Stimulated activated CD8-positive, alpha-beta memory T cell treated with anti-CD3 and anti-CD28 coated beads, Interleukin-7, amount 100 ng/mL, for 1 hour (primary cell): ENCODE measurements at places on chromosomes 12 and 14.
A peak's percentile ranks its signal among the peaks of the same experiment; 100 is the strongest.

- no peak for DNase-seq
Measured at GRCh38 chr12:55713721-55714120, 2.1 kb upstream of the BLOC1S1 start.

- DNase-seq = no peak
Measured at GRCh38 chr12:57726151-57726883, 12.2 kb downstream of the AGAP2 start.

- peak; percentile 7 for DNase-seq
Measured at GRCh38 chr12:991350-992333, 619 bp downstream of the ERC1 start.

DNA sequence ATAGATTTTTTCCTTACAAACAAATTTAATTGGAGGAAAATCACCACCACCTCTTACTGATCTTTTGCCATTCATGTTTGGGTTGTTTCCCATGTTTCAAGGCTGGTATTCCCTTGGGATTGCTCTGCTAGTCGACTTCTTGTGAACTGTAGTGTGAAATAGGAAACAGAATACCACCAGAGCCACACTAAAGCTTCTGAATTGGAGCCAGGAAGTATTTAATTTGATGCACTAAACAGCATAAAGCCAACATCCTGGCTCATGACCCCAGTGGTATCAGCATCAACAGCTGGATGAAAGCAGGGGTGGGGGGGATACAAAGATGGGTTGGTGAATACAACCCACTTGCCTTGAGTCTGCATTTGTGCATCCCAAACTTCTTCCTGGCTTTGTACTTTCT, 127.5 kb downstream of the TBC1D30 start:
- no peak for DNase-seq

DNA sequence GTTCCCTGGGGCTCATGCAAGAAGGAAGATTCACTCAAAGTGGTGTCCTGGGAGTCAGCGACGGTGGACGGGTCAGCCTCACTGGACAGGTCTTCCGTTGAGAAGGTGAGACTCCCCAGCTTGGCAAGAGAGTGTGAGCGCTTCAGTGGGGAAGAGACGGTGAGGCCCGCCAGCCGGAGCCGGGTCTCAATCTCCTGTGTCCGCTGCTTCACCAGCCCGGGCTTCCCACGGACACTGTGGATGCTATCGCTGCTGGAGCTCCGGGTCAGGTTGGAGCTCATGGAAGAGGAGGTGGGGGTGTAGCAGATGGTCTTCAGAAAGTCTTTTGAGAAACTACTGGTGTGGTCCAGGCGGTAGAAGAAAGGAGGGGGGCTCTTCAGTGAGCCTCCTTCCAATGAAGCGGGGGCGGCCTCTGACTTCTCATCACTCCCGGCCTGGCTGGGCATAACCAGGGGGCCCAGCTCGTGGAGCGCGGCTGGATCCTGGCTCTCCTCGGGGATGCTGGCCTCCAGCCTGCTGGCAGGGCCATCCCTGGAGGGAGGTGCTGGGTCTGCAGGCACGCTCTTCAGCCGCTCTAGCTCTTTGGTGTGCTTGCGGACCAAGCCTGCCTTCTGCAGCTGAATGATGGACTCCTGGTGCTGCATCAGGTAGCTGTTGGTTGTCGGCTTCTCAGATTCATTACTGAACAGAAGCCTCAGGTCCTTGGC, 56.9 kb upstream of the CORO1C start:
- no peak for DNase-seq

DNA sequence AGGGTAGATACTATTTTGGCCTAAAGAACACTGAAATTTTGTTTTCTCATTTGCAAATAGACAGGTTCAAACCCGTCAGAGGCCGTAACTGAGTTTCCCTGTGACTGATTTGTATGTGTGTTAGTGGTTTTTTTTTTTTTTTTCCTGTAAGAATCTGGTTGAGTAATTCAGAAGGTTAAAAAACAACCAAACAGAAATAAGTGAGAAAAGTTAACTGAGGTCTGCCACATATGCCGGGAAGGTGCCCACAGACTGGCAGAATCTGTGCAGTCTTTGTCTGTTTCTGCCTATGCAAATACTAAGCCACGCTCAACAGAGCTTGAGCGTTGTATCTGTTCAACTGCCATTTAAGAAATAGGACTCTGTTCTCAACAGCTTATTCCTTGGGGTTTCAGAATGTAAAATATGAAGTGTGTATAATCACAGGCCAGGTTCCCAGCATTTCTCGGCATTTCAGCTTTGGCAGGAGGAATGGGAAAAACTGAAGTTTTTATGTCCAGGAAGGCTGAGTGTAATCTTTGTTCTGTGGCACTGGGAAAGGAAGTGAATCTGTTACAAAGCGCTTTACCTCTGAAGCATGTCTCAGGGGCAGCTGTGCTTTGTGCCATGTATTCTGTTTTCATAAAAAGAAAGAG, 181.9 kb downstream of the PRKCH start:
- DNase-seq = peak; percentile 26

- no peak for DNase-seq
Measured at GRCh38 chr14:23436327-23437132, 1.1 kb upstream of the MYH7 start.

DNA sequence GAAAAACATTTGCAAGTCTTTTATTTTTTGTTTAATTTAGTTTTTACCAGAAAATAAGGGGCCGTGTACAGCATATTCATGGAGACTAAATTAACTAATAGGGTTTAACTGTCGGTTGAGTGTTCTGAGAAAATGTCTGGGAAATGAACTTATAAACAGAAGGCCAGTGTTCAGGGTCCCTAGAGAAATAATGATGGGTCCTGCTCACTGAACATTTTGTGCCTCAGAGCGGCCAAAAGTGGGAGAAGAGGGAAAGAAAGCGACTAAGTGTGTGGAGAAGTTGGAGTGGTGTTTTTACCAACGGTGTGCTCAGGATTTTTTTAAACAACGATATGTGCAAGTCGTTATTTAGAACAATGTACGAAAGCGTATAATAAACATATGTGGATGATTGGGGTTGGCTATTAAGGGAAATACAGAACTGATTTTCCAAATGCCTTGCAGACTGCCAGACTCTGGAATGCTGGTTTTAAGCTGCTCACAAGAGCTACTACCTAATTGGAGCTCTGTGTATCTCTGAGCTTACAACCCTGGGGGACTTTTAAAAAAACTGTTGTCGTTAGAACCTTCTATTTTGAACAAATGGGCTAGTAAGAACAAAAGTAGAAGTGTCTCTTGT, 166.7 kb downstream of the SLC38A4 start:
- no peak for DNase-seq

- no peak for DNase-seq
Measured at GRCh38 chr14:32908196-32909084, 30.2 kb upstream of the NPAS3 start.

DNA sequence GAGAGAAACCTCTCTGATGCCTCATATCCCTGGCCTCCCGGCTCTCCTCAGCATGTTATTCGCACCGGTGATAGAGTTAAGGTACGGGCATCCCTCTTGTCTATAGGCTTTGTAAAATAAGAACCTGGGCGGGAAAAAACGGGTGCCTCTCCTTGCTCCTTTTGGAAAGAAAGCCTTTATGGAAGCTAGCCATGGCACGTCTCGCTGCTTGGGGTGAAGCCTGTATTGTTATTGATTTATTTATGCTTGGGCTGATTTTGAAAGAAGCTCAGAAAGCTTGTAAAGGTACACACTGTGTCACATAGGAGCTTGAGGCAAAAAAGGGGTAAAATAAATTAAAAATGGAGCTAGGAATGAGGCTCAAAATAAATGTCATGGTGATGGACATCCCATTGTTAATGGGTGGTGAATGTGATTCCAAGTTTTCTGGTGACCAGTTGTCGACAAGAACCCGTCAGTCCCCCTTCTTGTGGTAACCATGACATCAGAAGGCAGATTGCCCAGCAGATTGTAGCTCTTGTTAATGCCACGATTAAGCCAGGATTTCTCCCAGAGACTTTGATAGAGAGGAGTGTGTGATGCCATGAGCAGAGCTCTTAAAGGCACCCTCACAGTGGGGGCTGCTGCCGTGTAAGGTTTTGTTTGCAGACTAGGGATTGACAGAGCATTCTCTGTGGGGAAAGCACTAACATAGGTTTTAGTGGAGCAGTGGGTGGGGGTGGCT, 50.4 kb upstream of the ASPG start:
- no peak for DNase-seq

DNA sequence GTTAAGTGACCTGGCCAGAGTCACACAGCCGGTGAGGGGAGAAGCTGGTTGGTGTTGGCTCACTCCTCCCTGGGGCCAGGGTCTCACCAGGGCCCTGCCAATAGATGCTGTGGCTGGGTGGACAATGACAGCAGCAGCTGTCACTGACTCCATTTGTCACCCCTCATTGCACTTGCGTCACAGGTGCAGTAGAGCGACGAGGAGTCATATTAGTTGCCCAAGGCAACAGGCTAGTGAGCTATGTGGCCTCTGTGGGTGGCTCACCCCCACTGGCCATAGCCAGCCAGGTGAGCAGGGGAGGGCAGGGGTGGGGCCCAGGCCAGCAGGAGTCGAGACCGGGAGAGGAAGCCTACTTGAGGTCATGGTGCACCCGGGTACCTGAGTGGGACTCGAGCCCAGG, 9.7 kb downstream of the SLC25A47 start:
- no peak for DNase-seq

DNA sequence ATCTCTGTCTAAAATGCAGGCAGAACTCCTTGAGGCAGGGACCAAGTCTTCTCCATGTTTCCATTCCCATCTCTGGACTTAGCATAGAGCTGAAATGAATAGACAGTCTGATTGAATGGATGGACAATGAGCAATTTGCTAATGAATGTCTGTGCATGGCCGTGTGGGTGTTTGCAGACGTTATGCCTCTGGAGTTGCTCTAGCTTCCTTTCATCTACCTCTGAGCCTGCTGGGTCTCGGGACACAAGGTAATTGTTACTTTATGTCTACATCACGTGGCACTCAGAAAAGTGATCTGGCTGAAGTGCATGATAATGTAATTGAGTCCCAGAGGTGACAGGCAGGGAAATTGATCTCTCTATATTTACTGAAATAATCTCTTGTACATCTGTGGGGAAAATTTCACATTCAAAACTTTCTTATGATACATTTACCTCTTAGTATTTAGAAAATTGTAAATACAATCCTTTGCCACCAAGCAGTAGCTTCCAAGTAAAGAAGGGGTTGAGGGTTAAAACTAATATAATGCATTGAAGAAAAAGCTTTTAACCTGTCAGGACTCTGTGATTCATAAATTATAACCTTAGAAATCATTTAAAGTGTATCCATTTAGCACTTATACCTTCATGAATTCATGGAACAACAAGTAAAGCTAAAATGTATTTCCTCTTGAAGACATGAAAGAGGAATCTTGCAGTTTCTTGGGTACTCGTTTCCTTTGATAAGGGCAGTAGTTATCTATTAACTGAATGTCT, 424.1 kb downstream of the APAF1 start:
- no peak for DNase-seq
